ENCODE measurements at places on chromosomes 11 and 22.
A peak's percentile ranks its signal among the peaks of the same experiment; 100 is the strongest.

DNA sequence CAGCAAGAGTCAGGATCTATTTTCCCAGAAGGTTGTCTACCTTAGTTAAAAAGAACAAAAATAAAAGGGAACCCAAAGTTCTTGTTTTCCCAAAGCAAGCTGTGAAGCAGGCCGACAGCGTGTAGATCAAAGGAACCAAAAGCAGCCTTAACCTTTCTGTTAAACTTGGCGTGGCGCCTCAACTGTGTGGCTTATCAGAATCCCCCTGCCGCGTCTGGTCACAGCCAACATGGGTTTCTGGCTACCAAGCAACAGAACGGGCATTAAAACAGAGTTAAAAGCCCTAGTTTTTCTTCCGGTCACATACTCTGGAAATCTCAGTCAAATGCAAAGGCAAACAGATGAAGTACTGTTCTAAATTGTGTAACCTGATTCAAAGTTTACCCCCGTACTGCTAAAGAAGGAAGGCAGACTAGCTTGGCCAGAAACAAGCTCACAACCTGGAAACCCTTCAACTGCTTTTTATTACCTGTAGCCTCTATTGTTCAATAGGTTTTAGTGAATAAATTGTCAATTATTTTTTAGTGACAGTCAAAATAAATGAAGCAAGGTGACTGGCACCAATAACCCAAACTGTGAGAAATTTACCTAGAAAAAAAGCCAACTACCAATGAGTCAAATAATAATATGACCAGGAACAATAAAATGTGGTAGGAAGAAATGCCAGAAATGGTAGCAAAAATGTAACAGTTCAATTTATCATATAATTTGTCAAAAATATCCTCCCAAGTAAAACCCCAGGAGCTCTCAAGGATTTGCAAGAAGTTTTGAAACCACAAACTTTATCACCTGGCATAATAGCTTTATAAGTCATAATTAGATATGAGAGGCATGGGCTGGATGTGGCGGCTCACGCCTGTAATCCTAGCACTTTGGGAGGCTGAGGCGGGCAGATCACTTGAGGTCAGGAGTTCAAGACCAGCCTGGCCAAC lies 21.4 kb downstream of the CHKA start:
- no peak for DNase-seq

DNA sequence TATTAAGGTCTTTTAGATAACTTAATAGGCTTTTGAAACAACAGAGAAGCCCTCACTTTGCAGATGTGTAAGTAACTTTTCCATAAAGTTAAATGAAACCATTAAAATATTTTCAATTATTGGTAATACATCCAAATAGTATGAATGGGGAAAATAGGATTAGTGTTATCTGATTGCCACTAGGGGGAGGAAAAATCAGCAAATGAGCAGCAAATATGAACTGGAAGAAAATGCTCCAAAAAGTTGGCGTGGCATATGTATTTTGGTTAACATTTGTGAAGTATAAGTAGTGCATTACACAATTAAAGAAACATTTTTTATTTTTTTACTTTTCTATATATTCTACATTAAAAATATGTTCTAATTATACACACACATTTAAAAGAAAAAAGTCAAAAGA lies 259.8 kb upstream of the ANO5 start:
- DNase-seq, result no peak

DNA sequence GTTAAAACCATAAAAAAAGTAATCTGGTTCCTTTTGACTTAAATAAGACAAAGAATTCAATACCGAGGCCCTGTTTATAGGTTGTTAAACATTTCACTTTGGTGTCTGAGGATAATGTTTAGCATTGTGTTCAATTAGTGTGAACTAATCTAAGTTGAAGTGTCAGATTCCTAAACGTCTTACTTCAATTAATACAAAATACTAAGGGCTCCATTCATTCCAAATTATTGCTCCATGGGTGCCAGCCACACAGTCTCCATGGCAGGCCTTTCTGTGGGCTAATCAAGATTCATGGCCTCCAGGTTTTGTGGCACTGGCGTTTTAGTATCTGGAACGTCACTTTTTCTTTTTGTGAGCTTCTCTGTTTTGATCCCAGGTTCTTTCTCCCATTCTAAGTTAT lies 89.4 kb downstream of the TMEM135 start:
- no peak for DNase-seq

GRCh38 chr11:86748296-86748695 lies 52.0 kb upstream of the PRSS23 start:
- DNase-seq, result no peak

DNA sequence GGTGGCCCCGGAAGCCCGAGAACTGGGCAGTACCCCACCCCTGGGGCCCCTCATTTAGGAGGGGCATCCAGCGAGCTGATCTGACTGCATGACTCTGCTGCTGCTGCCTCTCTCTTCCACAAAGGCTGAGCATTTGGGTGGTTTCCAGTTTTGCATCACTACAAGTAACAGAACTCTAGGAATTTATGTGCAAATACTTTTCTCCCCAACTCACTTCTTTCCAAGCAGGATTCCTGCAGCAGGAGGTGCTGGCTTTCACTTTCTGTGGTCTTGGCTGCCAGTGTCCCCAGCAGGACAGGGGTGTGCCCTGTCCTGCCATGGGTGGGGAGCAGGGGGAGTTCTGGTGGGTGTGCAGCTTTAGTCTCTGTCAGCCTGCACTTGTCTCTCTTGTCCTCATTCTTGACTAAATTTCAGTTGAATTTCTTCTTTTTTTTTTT lies 21.2 kb downstream of the UPB1 start:
- DNase-seq, result no peak

GRCh38 chr22:41015003-41015402 lies 63.8 kb downstream of the RBX1 start:
- no peak for DNase-seq

DNA sequence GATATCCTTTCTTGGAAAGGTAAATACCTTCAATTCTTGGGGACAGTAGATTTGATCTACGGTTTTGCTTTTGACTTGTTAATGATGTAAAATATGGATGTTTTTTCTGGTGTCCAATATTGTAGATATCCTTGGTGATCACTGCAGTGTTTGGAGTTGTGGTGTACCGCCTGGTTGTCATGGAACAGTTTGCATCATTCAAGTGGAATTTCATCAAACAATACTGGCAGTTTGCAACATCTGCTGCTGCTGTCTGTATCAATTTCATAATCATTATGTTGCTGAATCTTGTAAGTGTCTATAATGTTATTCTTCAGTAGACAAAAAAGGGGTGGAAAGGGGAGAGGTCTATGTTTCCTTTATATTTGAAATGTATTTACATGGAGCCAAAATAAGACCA lies 27.4 kb upstream of the MUC15 start:
- no peak for DNase-seq

DNA sequence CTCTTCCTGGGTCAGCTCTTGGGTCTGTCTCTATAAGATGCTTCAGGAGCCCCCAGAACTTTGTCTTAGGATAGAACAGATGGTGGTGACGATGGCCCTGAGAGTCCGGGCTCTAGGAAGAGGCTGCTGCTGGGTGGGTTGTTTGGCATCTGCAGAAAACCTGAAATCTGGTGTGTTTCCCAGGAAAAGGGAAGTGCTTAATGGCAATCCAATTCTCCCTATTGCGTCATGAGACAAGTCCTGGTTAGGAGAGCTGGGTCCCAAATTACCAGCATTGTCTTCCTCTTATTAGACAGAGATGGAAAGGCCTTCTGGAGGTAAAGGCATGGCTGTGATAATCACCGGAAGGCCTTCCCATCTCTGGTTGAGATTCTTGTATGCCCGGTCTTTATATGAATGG lies 48.9 kb upstream of the GRAMD1B start:
- DNase-seq, result no peak

DNA sequence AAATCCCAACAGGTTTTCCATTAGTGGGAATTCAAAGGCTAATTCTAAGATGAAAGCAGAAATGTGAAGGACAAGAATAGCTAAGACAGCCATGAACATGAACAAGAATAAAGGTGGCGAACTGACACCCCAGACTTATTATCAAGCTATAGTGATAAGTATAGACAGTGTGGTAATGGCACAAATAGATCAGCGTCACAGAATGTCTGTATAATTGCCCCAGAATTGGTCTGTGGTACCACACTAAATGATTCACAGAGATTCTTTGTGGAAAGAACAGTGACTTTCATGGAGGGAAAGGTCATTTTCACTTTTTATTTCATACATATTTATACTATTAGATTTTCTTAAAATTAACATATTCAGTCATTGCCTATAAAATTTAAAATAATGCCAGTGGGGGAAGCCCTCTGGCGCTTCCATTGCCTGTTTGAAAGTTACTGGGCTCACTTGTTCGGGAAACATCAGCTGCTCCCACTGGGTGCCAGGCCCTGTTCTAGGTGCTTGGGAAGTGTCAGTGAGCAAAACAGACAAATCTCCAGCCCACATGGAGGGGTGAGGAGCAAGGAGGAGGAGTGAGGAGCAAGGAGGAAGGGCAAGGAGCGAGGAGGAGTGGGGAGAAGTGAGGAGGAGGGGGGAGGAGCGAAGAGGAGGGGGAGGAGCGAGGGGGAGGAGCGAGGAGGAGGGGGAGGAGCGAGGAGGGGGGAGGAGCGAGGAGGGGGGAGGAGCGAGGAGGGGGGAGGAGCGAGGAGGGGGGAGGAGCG lies 11.3 kb upstream of the NLRP6 start:
- no peak for DNase-seq

- no peak for DNase-seq
These were observed 41.7 kb downstream of the EXPH5 start for GRCh38 chr11:108551651-108552462.

GRCh38 chr11:14451825-14452224 lies 47.8 kb downstream of the COPB1 start:
- no peak for DNase-seq

DNA sequence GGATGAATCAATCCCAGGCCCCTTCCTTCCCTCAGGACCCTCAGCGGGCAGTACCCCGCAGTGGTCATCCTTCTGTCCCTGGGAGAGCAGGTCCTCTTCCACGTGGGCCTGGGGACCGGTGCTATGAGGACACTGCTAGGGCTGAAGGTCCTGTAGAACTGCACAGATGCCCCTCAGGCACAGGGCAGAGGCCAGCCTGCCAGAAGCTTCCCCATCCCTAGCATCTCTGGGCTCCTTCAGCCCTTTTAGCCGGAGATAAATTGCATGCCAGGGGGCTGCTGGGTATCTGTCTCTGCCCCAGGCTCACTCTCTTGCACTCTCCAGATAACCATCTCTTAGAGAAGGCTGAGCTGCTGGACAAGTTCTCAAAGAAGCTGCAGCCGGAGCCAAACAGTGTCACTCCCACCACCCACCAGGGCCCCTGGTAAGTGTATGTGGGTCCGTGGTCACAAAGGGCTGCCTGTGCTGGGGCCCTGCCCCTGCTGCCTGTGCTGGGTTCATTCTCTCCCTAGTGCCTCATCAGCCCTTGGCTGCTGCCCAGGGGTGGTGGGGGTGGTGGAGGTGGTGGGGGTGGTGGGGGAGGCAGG lies 2.3 kb downstream of the ATG16L2 start:
- DNase-seq, result no peak

GRCh38 chr11:7528514-7529049 lies 14.8 kb downstream of the PPFIBP2 start:
- DNase-seq, result no peak

GRCh38 chr11:70139785-70140410 lies 61.8 kb downstream of the ANO1 start:
- no peak for DNase-seq

DNA sequence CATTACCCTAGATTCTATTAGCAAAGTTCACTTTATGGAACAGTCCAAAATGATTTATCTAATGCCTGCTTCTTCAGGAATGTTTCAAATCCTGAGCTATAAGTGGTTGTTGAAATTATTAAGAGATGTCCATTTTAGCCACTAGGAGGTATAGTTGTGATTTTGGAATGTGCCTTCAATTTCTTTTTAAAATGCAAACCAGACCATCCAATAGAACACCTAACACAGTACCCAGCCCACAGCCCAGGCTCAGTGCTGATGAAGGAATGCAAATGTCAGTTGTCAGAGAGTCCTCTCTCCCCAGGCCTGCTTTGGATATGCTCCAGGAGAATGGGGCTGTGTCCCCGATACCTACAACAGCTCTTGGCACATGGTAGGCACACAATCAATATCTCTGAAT lies 85.8 kb upstream of the E2F8 start:
- no peak for DNase-seq

DNA sequence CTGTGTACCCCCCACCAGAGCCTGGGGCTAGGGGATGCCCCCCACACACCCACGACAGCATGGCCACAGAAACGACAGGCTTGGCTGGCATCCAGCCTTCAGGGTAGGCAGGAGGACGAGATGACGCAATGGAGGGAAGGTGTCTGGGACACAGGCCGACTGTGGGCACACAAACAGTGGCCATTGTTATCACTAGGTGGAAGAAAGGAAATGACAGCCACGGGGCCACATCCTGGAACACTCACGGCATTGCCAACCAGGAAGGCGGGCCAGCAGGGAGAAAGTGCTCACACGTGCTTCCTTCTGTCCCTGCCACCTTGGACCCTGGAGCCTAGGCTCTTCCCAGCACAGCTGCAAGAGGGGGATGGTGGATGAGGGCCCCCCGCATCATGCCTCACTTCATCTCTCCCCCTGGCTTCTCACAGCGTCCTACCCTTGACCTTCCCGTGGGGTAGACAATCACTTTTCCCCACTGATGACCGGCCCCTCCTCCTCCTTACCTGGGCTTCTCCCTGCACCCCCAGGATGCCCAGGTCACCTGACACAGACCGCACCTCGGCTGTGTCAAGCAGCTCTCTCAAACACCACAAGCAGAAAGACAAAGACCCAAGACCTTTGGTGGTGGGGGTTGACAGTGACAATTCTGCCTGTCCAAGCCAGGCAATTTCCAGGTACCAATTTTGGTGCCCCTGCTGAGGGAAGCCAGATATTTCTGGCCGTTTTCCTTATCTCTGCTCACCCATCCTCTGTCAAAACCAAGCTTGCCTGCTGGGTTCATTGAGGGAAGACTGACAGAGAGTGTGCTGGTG lies 8.6 kb downstream of the PLA2G6 start:
- peak; percentile 21 for DNase-seq

- DNase-seq, result no peak
These were observed 24.7 kb downstream of the DSCAML1 start for GRCh38 chr11:117772360-117772759.

- no peak for DNase-seq
These were observed 1101.6 kb upstream of the RAG2 start for GRCh38 chr11:37699644-37700043.

- no peak for DNase-seq
These were observed 190.2 kb downstream of the BUD13 start for GRCh38 chr11:116582571-116582970.

- DNase-seq, result no peak
These were observed 633.7 kb downstream of the TBC1D22A start for GRCh38 chr22:47396105-47396504.

GRCh38 chr11:79113054-79113690 lies 327.7 kb downstream of the TENM4 start:
- DNase-seq, result no peak

Data from stimulated activated CD8-positive, alpha-beta memory T cell treated with anti-CD3 and anti-CD28 coated beads, Interleukin-15, amount 100 ng/mL, for 4 hours (primary cell).